Foreskin keratinocyte (primary cell): ENCODE measurements at places on chromosomes 7 and 10. TPM values are rescaled to one million over a fixed set of nuclear protein-coding genes. Genes with fewer than 3 reads are reported as not detected.

- DNase-seq: no peak
Measured at GRCh38 chr10:69703256-69703655, 73.2 kb downstream of the FAM241B start.

Gene FBXL13
- 0.17 and 0.35 TPM in 2 replicates for total RNA-seq

Gene FKBP6
- total RNA-seq: not detected in 2 replicates

Gene CLDN4
- 8.1 and 16.9 TPM in 2 replicates for total RNA-seq
